ENCODE measurements at places on chromosomes 6 and 20. TPM values are rescaled to one million over a fixed set of nuclear protein-coding genes. Genes with fewer than 3 reads are reported as not detected.

SRPK1 gene
- 89.4 TPM for total RNA-seq

YIPF3 gene
- 84.5 TPM for total RNA-seq

NINL gene
- total RNA-seq, result 7.2 TPM

DNA sequence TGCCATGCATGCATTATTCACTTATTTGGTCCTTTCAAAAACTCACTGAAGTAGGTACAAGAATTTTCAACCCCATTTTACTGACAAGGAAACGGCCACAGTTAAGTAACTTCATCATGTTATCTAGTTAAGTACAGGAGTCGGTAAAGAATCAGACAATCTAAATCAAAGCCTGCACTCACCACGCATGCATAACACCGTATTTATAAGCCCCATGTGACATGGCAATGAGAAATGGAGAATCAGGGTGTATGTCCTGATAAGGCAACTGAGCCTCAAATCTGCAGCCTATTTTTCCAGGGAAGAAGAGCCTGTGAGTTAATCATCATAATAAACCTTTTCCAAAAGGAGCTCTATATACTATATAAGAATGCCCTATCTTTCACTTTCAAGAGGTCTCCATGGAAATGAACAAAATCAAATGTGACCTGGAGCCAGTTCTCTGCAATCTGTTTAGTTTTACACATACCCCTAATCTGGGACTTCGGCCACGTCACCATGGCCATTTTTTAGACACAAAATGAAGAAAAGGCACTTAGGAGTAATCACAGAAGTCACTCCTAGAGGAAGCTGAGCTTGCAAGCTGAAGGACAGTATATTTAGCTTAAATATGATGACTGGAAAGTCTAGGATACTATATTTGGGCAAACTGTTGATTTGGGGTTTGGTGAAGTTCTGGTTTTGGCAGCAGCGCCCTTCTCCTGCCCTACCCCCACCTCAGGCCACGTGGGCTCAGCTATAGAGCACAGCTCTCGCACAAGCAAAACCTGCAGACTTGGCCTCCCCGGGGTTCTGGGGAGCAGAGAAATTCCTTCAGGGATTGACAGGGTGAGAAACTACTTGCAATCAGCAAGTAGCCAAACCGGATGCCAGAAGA, 19.2 kb downstream of the TRAM2 start:
- peaks cover 12% of the 10 kb centered on the region for H3K4me1 ChIP-seq
- no peak overlapping the region for H3K4me3 ChIP-seq
- no peaks in the 10 kb centered on the region for H3K36me3 ChIP-seq

- peak within 1 kb of the TSS; percentile 69 for H3K4me3 ChIP-seq
- no peak for DNase-seq
- peaks cover 11% of the 10 kb centered on the region for H3K4me1 ChIP-seq
- no peaks in the 10 kb centered on the region for H3K27me3 ChIP-seq
- H3K36me3 ChIP-seq, result no peaks in the 10 kb centered on the region
- H3K27ac ChIP-seq, result peak within 1 kb of the TSS; percentile 66
Measured at GRCh38 chr20:32585011-32585585, at the start of gene NOL4L. Gene NOL4L, minus strand, starts transcription at chr20:32585333. Its CDS starts 443 bp downstream, at chr20:32584890.

DNA sequence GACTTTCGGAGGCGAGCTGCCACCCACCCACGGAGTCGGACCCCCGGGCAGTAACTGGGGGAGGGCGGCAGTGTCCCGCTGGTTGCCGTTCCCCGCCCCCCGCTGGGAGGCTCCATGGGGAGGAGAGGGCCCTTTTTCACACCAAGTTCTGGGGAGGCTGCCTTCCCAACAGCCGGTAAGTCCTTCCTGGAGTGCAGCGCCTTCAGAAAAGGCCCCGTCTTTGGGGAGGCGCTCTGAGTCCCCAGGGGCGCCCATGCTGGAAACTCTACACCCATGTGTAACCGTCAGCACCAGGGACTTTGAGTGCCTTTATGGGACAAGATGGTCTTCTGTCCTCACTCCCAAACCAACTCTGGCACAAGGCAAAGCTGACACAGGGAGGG, 430 bp upstream of the SOX18 start:
- peaks cover 38% of the 10 kb centered on the region for H3K4me1 ChIP-seq
- peak overlapping the region; percentile 23 for H3K27ac ChIP-seq
- no peak for DNase-seq
- peak overlapping the region; percentile 37 for H3K4me3 ChIP-seq

- no peaks in the 10 kb centered on the region for H3K36me3 ChIP-seq
- DNase-seq, result no peak
- no peaks in the 10 kb centered on the region for H3K4me1 ChIP-seq
- no peak overlapping the region for H3K4me3 ChIP-seq
Measured at GRCh38 chr6:108145639-108146038, 20.2 kb upstream of the NR2E1 start.

GRCh38 chr6:112109262-112109661, 21.9 kb downstream of the FAM229B start:
- no peak overlapping the region for H3K27ac ChIP-seq
- no peaks in the 10 kb centered on the region for H3K4me1 ChIP-seq
- H3K27me3 ChIP-seq, result no peaks in the 10 kb centered on the region
- DNase-seq, result no peak
- H3K36me3 ChIP-seq, result no peaks in the 10 kb centered on the region
- H3K4me3 ChIP-seq, result no peak overlapping the region

GRCh38 chr6:71420095-71420692, 131.6 kb downstream of the OGFRL1 start:
- H3K4me1 ChIP-seq, result no peaks in the 10 kb centered on the region
- no peak overlapping the region for H3K27ac ChIP-seq
- no peaks in the 10 kb centered on the region for H3K27me3 ChIP-seq
- no peak for DNase-seq
- no peak overlapping the region for H3K4me3 ChIP-seq

DNA sequence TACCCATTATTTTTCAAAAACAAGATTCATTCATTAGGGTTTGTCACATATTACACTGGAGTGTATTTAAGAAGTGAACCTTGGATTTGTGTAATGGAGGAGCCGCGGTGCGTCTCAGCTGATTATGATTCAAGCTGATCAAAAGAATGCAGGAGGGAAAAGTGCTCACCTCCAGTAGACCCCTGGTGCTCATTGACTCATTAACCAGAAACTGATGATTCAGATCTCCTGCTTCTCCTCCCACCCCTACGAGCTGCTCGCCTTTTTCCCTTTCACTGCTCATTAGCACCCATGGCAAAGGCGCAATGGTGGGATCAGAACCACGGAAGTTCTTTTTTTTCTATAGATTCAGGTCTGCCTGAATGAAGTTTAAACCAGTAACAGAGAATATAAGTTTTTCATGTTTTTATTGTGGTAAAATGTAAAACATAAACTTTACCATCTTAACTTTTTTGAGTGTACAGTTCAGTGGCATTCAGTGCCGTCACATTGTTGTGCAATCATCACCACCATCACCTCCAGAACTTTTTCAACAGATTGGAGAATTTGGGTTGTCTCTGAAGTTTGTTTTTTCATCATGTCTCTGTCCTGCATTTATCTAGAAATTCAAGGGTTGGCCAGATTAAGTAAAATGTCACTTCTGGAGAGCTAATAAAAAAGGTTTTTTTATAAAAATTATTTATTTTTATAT, 101.6 kb downstream of the LINC00237 start:
- H3K27me3 ChIP-seq, result peaks cover 16% of the 10 kb centered on the region
- DNase-seq, result no peak
- H3K4me1 ChIP-seq, result peaks cover 5% of the 10 kb centered on the region
- no peaks in the 10 kb centered on the region for H3K36me3 ChIP-seq
- no peak overlapping the region for H3K27ac ChIP-seq
- H3K4me3 ChIP-seq, result no peak overlapping the region

GRCh38 chr6:106925948-106926347, 48.6 kb downstream of the CD24 start:
- no peak for DNase-seq
- H3K27me3 ChIP-seq, result peaks cover 9% of the 10 kb centered on the region
- H3K4me1 ChIP-seq, result no peaks in the 10 kb centered on the region
- no peaks in the 10 kb centered on the region for H3K36me3 ChIP-seq
- no peak overlapping the region for H3K27ac ChIP-seq
- H3K4me3 ChIP-seq, result no peak overlapping the region

- H3K27me3 ChIP-seq, result no peaks in the 10 kb centered on the region
- H3K36me3 ChIP-seq, result no peaks in the 10 kb centered on the region
- no peak overlapping the region for H3K4me3 ChIP-seq
- peaks cover 3% of the 10 kb centered on the region for H3K4me1 ChIP-seq
Measured at GRCh38 chr6:13433709-13434121, 53.7 kb downstream of the GFOD1 start.

- no peaks in the 10 kb centered on the region for H3K27me3 ChIP-seq
- H3K36me3 ChIP-seq, result no peaks in the 10 kb centered on the region
- no peak for DNase-seq
- H3K27ac ChIP-seq, result no peak overlapping the region
Measured at GRCh38 chr20:61369731-61370520, 117.9 kb downstream of the CDH4 start.

GRCh38 chr20:50126662-50127061, 13.7 kb upstream of the UBE2V1 start:
- peaks cover 12% of the 10 kb centered on the region for H3K4me1 ChIP-seq
- peak overlapping the region; percentile 39 for H3K27ac ChIP-seq
- no peaks in the 10 kb centered on the region for H3K27me3 ChIP-seq

GRCh38 chr6:91087908-91088307, 501.0 kb upstream of the MAP3K7 start:
- no peak overlapping the region for H3K4me3 ChIP-seq
- H3K4me1 ChIP-seq, result no peaks in the 10 kb centered on the region
- H3K36me3 ChIP-seq, result no peaks in the 10 kb centered on the region
- no peak for DNase-seq
- H3K27ac ChIP-seq, result no peak overlapping the region

- H3K27ac ChIP-seq, result peak within 1 kb of the TSS; percentile 49
- H3K4me1 ChIP-seq, result peaks cover 18% of the 10 kb centered on the region
- peak within 1 kb of the TSS; percentile 95 for H3K4me3 ChIP-seq
Measured at GRCh38 chr6:31157513-31158139, at the start of gene CCHCR1. Gene CCHCR1, minus strand, starts transcription at chr6:31157802. Its CDS starts 202 bp downstream, at chr6:31157600.

DNA sequence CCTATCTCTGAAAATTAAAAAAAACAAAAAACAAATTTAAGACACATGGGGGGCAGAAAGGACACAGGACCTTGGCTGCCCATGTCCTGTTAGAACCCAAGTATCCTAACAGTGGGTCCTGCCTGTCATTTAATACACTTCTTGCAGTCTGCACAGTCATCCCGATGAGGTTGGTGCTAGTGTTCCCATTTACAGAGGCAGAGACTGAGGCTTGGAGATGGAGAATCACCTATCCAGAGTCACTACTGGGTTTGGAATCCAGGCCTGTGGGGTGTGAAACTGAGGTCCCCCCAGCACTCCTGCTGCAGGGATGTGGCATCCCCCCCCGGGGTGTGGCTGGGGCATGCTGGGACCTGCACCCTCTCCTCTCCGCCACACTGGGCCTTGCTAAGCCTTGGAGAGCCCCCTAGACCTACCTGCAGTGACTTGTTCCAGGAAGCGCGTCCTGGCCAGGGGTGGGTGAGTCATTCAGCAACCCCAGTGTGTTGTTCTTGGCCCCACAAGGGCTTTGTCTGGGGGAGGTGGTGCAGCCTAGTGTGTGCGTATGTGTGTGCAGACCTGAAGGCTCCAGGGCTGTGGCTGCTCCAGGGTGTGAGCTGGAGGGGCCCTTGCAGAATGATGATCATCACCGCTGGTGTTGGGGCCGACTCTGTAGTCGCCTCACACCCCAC, 49.7 kb downstream of the BCAS4 start:
- peaks cover 30% of the 10 kb centered on the region for H3K4me1 ChIP-seq
- DNase-seq, result peak; percentile 67
- H3K27ac ChIP-seq, result peak overlapping the region; percentile 49
- H3K36me3 ChIP-seq, result no peaks in the 10 kb centered on the region
- H3K27me3 ChIP-seq, result no peaks in the 10 kb centered on the region
- H3K4me3 ChIP-seq, result peak overlapping the region; percentile 26

DNA sequence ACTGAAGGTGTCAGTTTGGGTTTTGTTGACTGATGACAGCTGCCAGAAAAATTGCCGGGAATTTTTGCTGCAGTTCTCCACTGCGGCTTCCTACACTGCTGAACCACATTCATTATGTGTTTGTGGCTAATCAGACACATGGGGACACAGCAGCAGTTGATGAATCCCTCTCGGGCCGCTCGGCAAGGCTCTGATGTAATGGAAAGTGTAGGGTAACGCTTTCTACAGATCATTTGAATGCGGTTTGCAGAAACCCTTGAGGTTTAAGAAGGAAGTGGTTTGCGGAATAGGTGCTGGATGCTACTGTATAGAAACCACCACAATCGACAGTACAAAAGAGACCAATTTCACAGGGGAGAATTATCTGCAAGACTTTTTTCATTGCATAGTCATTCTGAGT, 138.7 kb upstream of the SASH1 start:
- H3K27me3 ChIP-seq, result no peaks in the 10 kb centered on the region
- H3K27ac ChIP-seq, result no peak overlapping the region
- H3K4me3 ChIP-seq, result no peak overlapping the region
- H3K36me3 ChIP-seq, result no peaks in the 10 kb centered on the region
- no peaks in the 10 kb centered on the region for H3K4me1 ChIP-seq
- DNase-seq, result no peak

GRCh38 chr6:3227363-3228045, at the start of gene TUBB2B:
Gene TUBB2B, minus strand, starts transcription at chr6:3227653. Its CDS starts 110 bp downstream, at chr6:3227543.
- no peaks in the 10 kb centered on the region for H3K36me3 ChIP-seq
- no peak within 1 kb of the TSS for H3K27ac ChIP-seq
- H3K4me3 ChIP-seq, result no peak within 1 kb of the TSS
- DNase-seq, result no peak
- H3K4me1 ChIP-seq, result no peaks in the 10 kb centered on the region
- 0 out of 2 replicates have a peak, but pooled peaks cover 6% of the 10 kb centered on the region for H3K27me3 ChIP-seq

All from HCT116 (cell line).